ENCODE measurements at places on chromosomes 7 and 10.

- no peak for DNase-seq
These were observed 5.5 kb upstream of the MUC12 start for GRCh38 chr7:100963874-100964273.

GRCh38 chr10:7618461-7618860 is 48.3 kb downstream of the ITIH5 start:
- DNase-seq = no peak

DNA sequence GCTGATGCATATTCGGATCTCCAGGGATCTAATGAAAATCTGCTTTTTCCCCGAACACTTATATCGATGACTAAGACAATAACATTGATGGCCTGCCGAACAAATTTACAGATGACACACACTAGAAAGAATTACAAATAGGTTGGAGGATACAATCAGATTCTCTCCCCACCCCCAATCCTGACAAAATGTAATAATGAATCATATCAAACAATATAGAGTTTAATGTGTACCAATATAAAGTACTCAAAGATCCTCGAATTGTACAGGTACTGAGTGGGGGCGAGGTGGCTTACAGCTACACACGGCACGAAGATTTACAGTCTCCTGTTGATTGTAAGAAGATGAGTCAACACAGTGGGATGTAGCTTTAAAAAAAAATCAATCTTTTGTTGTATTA is 182.7 kb upstream of the MKLN1 start:
- DNase-seq = no peak

GRCh38 chr10:114697061-114697598 is 39.1 kb upstream of the ABLIM1 start:
- DNase-seq = no peak

- DNase-seq = no peak
These were observed 463.9 kb downstream of the PARD3 start for GRCh38 chr10:34351161-34351560.
